ENCODE measurements at places on chromosomes 7 and 10. TPM values are rescaled to one million over a fixed set of nuclear protein-coding genes. Genes with fewer than 3 reads are reported as not detected.

GRCh38 chr7:26681819-26682418, 182.5 kb downstream of the SKAP2 start:
- no peak overlapping the region for H3K4me3 ChIP-seq
- H3K27me3 ChIP-seq: peaks cover 34% of the 10 kb centered on the region
- no peaks in the 10 kb centered on the region for H3K4me1 ChIP-seq
- H3K36me3 ChIP-seq: no peaks in the 10 kb centered on the region
- DNase-seq: no peak

DNA sequence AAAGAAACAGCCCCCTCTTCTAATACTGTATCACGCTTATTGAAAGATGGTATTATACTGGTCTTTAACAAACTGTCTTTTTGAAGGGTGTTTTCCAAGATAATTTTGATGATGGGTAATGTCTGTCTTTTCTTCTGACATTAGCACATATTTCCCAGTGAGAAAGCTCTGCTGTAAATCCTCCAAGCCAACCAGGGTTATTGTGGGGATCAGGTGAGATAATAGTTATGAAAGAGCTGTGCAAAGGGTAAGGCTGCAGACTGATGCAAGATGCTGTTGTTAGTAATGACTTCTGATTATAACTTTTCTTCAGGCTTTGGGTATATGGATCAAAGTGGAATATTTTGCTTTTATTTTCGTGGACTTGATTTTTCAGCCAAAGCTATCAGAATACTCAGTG, 581.7 kb downstream of the REEP3 start:
- H3K27me3 ChIP-seq: no peaks in the 10 kb centered on the region
- no peak overlapping the region for H3K27ac ChIP-seq
- peaks cover 8% of the 10 kb centered on the region for H3K4me1 ChIP-seq
- H3K4me3 ChIP-seq: no peak overlapping the region
- DNase-seq: no peak

- H3K27me3 ChIP-seq: no peaks in the 10 kb centered on the region
- no peak overlapping the region for H3K4me3 ChIP-seq
- DNase-seq: no peak
- no peaks in the 10 kb centered on the region for H3K36me3 ChIP-seq
Observed at GRCh38 chr10:71331736-71332135, 12.7 kb downstream of the SLC29A3 start.

DNA sequence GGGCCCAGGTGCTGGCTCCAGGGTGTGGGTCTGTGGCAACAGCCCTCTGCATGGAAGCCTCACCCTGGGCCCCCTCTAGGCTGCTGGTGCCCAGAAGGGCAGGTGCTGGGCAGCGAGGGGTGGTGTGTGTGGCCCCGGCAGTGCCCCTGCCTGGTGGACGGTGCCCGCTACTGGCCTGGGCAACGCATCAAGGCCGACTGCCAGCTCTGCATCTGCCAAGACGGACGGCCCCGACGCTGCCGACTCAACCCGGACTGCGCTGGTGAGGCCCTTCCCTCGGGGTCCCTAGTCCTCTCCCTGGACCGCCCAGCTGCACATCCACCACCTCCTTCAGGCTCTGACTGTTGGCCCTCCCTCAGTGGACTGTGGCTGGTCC, 18.8 kb upstream of the ZNF467 start:
- H3K27me3 ChIP-seq: peaks cover 55% of the 10 kb centered on the region
- H3K4me1 ChIP-seq: no peaks in the 10 kb centered on the region
- H3K4me3 ChIP-seq: no peak overlapping the region
- H3K27ac ChIP-seq: no peak overlapping the region
- no peak for DNase-seq

DNA sequence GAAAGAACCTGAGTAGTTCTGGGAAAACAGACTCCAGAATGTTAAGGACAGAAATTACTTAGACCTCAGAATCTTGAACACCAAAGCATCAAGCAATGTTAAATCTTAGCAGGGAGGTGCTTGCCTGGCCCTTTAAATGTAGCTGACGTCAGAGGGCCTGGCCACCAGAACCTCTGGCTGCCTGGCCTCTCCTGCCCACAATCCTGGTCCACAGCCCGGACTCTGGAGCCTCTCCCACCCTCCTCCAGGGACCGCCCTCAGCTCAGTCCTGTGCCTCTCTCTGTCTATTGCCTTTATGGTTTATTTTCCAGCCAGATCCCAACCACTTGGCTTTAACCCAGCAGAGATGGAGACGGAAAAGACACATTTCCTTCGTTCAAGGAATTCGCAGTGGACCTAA, 42.2 kb upstream of the EGR2 start:
- no peak overlapping the region for H3K4me3 ChIP-seq
- no peak for DNase-seq
- no peaks in the 10 kb centered on the region for H3K36me3 ChIP-seq
- no peak overlapping the region for H3K27ac ChIP-seq

- no peaks in the 10 kb centered on the region for H3K27me3 ChIP-seq
- H3K36me3 ChIP-seq: no peaks in the 10 kb centered on the region
- no peak overlapping the region for H3K27ac ChIP-seq
Observed at GRCh38 chr10:43047288-43047970, 29.4 kb upstream of the RET start.

DNA sequence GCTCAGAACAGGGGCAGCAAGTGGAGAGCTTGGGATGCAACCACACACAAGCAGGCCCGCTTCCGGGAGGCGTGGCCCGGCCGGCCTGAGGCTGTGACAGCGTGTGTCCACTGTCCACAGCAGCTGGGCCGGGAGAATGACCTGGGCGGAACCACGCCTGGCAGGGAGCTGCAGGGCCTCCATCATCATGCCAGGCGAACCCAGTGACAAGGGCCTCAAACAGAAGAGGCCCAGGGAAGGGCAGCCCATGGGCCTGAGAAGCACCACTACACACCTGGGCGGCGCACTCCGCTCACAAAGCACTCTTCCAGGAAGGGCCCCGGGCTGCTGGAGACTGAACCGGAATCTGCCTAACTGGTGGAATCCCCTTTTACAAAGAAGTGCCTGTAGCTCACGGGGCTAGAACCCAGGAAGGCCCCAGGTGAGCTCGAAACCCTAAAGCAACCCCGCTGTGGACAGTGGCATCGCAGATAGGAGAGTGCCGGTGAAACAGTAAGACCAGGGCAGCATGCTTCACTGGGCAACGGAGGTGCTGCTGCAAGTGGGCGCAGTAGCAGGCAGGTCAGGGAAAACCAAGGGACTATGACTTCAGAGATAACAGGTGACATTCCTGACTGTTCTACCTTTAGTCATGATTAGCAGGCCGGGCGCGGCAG, 66.0 kb downstream of the MAD1L1 start:
- H3K27ac ChIP-seq: no peak overlapping the region
- H3K27me3 ChIP-seq: no peaks in the 10 kb centered on the region
- H3K4me1 ChIP-seq: peaks cover 30% of the 10 kb centered on the region
- H3K36me3 ChIP-seq: no peaks in the 10 kb centered on the region

- H3K4me1 ChIP-seq: no peaks in the 10 kb centered on the region
- H3K27ac ChIP-seq: no peak overlapping the region
- H3K36me3 ChIP-seq: no peaks in the 10 kb centered on the region
- H3K4me3 ChIP-seq: no peak overlapping the region
Observed at GRCh38 chr10:23362879-23363792, 18.5 kb upstream of the C10orf67 start.

- H3K27ac ChIP-seq: no peak overlapping the region
- no peak for DNase-seq
- H3K36me3 ChIP-seq: no peaks in the 10 kb centered on the region
Observed at GRCh38 chr10:42553064-42553407, 85.3 kb downstream of the ZNF33B start.

GRCh38 chr10:5184987-5185775, at the start of gene AKR1C8:
TSS of gene AKR1C8 (minus strand) at chr10:5185150. CDS start at chr10:5185104, 46 bp downstream.
- peak; percentile 40 for DNase-seq
- H3K27me3 ChIP-seq: no peaks in the 10 kb centered on the region
- peaks cover 25% of the 10 kb centered on the region for H3K4me1 ChIP-seq
- H3K36me3 ChIP-seq: no peaks in the 10 kb centered on the region
- peak within 1 kb of the TSS; percentile 69 for H3K27ac ChIP-seq

- no peaks in the 10 kb centered on the region for H3K27me3 ChIP-seq
- no peaks in the 10 kb centered on the region for H3K4me1 ChIP-seq
- H3K27ac ChIP-seq: no peak overlapping the region
- no peaks in the 10 kb centered on the region for H3K36me3 ChIP-seq
- no peak overlapping the region for H3K4me3 ChIP-seq
Observed at GRCh38 chr10:47029181-47030009, 118.2 kb downstream of the PTPN20 start.

- no peak overlapping the region for H3K27ac ChIP-seq
- H3K27me3 ChIP-seq: no peaks in the 10 kb centered on the region
- H3K4me1 ChIP-seq: peaks cover 17% of the 10 kb centered on the region
- no peak overlapping the region for H3K4me3 ChIP-seq
- H3K36me3 ChIP-seq: no peaks in the 10 kb centered on the region
- DNase-seq: no peak
Observed at GRCh38 chr7:55561690-55562089, 10.6 kb downstream of the VOPP1 start.

DNA sequence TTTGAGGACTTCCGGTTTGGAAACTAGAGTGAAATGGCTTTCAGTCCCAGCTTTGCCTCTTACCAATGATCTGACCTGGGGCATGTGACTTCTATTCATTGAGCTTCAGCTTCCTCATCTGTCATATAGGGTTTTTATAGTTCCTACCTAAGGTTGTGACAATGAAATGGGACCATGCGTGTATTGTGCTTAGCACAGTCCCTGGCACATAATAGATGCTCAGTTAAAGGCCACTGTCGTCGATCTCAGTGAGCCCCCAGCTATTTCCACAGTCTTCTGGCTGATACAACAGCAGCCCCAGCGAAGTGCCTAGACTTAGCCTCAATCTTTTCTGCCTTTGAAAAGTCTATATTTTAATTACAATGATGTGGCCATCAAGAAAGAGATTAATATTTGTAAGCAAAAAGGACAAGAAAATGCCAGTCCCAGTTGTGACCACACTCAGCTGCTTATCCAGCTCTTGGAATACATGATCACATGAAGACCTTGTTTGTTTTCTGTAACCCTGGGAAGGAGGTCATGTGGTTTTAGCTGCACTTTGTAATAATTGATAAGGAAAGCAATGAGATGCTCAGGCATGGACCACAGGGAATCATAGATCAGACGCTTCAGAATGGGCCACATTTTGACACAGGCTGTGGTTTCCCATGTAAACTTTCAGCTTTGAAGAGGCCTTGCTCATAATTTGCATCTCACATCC, 44.6 kb downstream of the VWA2 start:
- no peak overlapping the region for H3K27ac ChIP-seq
- H3K4me1 ChIP-seq: no peaks in the 10 kb centered on the region
- no peaks in the 10 kb centered on the region for H3K27me3 ChIP-seq
- DNase-seq: no peak

GRCh38 chr10:132443983-132444876, 47.2 kb downstream of the PWWP2B start:
- DNase-seq: no peak
- H3K27ac ChIP-seq: no peak overlapping the region
- no peaks in the 10 kb centered on the region for H3K27me3 ChIP-seq
- no peaks in the 10 kb centered on the region for H3K36me3 ChIP-seq
- H3K4me1 ChIP-seq: peaks cover 27% of the 10 kb centered on the region
- no peak overlapping the region for H3K4me3 ChIP-seq

GRCh38 chr7:6650086-6650485, 13.0 kb downstream of the ZNF316 start:
- H3K4me1 ChIP-seq: no peaks in the 10 kb centered on the region
- no peak for DNase-seq
- H3K36me3 ChIP-seq: no peaks in the 10 kb centered on the region
- no peak overlapping the region for H3K27ac ChIP-seq

GRCh38 chr7:41207141-41207540, 495.7 kb downstream of the INHBA start:
- H3K27ac ChIP-seq: no peak overlapping the region
- no peaks in the 10 kb centered on the region for H3K36me3 ChIP-seq
- no peak overlapping the region for H3K4me3 ChIP-seq

DNA sequence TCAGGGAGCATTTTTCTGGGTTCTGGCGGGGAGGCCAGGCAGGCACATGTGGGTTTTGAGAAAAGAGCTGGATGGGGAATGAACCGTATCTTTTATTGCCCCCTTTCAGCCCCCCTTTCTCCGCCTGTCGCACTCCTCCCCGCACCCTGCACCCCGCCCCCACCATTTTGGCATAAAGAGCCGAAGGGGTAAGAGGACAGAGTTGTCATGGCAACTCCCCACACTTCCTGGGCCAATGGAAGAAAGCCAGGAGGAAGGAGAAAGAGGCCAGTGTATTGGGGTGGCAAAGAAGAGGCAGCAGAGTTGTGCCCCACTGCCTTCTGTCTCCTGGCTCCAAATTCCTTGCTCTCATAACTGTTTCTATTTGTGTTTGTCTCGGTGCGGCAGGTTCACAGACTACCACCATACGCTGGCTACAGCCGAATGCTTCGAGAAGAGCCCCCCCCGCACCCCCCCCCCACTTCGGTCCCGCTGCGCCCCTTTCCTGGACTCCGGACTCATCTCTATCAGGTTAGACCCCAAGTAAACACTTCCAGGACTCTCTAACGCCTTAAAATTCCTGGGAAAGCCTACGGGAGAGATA, 3.4 kb downstream of the KCNIP2 start:
- H3K4me3 ChIP-seq: peak overlapping the region; percentile 67
- no peak overlapping the region for H3K27ac ChIP-seq
- peak; percentile 66 for DNase-seq
- H3K4me1 ChIP-seq: peaks cover 33% of the 10 kb centered on the region
- peaks cover 26% of the 10 kb centered on the region for H3K27me3 ChIP-seq

- no peak for DNase-seq
- H3K4me3 ChIP-seq: no peak overlapping the region
- no peaks in the 10 kb centered on the region for H3K36me3 ChIP-seq
- peaks cover 24% of the 10 kb centered on the region for H3K27me3 ChIP-seq
- no peaks in the 10 kb centered on the region for H3K4me1 ChIP-seq
Observed at GRCh38 chr7:73851410-73852338, 9.3 kb upstream of the TMEM270 start.

- H3K27ac ChIP-seq: no peak overlapping the region
- H3K4me1 ChIP-seq: no peaks in the 10 kb centered on the region
- H3K4me3 ChIP-seq: no peak overlapping the region
- H3K36me3 ChIP-seq: no peaks in the 10 kb centered on the region
- no peaks in the 10 kb centered on the region for H3K27me3 ChIP-seq
Observed at GRCh38 chr10:62639144-62639543, 165.4 kb upstream of the ADO start.

- peak; percentile 20 for DNase-seq
- H3K27ac ChIP-seq: no peak overlapping the region
- H3K4me1 ChIP-seq: peaks cover 11% of the 10 kb centered on the region
- peaks cover 49% of the 10 kb centered on the region for H3K27me3 ChIP-seq
- peak overlapping the region; percentile 75 for H3K4me3 ChIP-seq
- H3K36me3 ChIP-seq: no peaks in the 10 kb centered on the region
Observed at GRCh38 chr7:43113622-43114457, 1.4 kb downstream of the HECW1 start.

APBB1IP gene
- not detected for total RNA-seq

GLCCI1 gene
- 78.0 TPM for total RNA-seq

GBX1 gene
- total RNA-seq: not detected

PWWP2B gene
- 0.34 TPM for total RNA-seq

IGFBP1 gene
- 0.69 TPM for total RNA-seq

ASIC3 gene
- 1.6 TPM for total RNA-seq

BMPR1A gene
- 76.2 TPM for total RNA-seq
